Kidney capillary endothelial cell (primary cell): ENCODE measurements at places on chromosomes 13 and 19.
A peak's percentile ranks its signal among the peaks of the same experiment; 100 is the strongest.

DNA sequence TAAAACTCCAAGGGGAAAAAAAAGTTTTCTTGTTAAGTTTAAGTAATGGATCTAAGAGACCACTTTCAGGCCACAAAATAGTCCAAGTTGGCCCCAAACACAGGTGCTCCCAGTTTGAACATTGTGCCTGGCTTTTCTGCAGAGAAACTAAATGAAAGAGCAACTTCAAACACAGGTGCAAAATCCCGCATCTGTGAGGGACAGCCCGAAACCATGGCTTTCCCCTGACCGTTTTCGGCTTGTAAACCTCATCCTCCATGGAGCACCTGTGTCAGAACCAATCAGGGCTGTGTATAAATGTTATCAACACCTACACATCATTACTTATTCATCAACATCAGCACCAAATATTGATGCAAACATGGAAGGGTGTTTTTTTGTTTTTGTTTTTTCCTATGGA, 126.8 kb upstream of the OBI1 start:
- DNase-seq = no peak

- DNase-seq = no peak
Observed at GRCh38 chr19:5786593-5787408, 2.3 kb upstream of the PRR22 start.

DNA sequence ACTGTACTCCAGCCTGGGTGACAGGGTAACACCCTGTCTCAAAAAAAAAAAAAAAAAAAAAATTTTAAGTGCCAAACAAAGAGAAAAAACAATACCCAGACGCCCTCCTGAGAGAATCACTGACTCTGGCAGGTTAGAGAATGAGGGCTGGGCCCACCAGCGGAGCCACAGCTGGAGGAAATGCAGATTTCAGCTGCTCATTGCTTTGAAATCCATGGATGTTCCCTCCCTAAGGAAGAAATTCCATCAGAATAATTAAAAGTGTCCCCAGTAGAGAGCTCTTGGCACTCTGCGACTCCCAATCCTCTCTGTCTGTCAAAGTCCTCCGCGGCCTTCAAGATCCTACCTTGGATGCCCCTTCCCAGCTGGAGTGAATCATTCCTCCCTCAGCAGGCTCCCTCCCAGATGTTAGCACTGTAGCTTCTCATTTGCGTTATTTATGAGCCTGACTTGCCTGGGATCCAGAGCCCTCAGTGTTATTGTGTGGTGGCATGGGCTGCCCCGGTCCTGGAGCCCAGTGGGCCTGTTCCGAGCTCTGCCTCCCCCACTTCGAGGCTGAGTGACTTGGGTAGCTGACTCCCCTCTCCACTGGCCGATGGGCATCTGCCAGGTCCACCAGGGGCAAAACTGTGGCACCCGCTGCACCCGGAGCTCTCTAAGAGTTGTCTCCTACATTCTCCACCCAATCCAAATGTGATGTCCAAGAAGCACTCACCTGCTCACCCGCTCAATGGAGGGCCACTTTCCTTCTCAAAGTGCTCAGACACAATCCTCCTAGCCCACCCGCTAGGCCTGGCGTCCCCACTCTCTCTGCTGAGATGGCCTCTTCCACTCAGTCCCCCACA, 47.0 kb downstream of the SERP2 start:
- DNase-seq = no peak

GRCh38 chr13:39389013-39389412, 214.0 kb downstream of the LHFPL6 start:
- DNase-seq = no peak

GRCh38 chr19:55536366-55536765, 567 bp downstream of the SBK2 start:
- DNase-seq = no peak

DNA sequence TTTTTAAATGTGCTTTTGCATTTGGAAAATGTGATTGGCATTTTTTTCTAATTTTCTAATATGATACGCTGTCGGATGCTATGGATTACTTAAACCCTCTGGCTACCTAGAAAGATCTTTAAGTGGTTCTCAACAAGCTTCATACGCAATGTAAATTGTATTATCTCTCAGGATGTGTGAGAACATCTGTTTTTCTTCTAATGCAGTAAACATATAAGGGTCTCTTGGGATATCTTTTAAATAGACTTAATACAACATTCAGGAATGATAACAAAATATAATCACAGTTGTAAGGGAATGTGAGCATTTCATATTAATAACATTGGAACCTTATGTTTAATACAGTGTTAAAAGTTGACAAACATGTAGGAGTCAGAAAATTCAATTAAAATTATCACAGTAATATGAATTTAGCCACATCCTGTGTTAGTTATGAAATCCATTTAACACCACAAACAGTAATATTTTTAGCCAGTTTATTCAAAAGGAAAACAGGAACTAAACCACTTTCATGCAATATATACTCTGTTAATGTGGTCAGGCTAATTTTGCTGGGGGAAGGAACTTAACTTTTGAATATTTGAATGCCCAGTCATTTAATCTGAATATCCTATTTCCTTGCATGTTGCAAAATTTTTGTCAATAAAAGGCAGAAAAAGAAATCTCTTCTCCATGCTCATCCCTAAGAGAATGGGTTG, 15.0 kb upstream of the ALOX5AP start:
- DNase-seq = no peak

- no peak for DNase-seq
Observed at GRCh38 chr13:20877902-20878301, 24.6 kb downstream of the XPO4 start.

- DNase-seq = no peak
Observed at GRCh38 chr19:55482156-55482961, 2.6 kb upstream of the NAT14 start.

GRCh38 chr19:44800461-44800860, 8.4 kb upstream of the BCAM start:
- peak; percentile 63 for DNase-seq

- peak; percentile 69 for DNase-seq
Observed at GRCh38 chr13:98507282-98507797, 69.6 kb downstream of the STK24 start.

- DNase-seq = no peak
Observed at GRCh38 chr13:109626386-109627171, 159.8 kb downstream of the IRS2 start.

GRCh38 chr13:79725841-79726240, 244.9 kb downstream of the NDFIP2 start:
- DNase-seq = no peak

GRCh38 chr13:49443357-49443703, 534 bp downstream of the CAB39L start:
- no peak for DNase-seq

DNA sequence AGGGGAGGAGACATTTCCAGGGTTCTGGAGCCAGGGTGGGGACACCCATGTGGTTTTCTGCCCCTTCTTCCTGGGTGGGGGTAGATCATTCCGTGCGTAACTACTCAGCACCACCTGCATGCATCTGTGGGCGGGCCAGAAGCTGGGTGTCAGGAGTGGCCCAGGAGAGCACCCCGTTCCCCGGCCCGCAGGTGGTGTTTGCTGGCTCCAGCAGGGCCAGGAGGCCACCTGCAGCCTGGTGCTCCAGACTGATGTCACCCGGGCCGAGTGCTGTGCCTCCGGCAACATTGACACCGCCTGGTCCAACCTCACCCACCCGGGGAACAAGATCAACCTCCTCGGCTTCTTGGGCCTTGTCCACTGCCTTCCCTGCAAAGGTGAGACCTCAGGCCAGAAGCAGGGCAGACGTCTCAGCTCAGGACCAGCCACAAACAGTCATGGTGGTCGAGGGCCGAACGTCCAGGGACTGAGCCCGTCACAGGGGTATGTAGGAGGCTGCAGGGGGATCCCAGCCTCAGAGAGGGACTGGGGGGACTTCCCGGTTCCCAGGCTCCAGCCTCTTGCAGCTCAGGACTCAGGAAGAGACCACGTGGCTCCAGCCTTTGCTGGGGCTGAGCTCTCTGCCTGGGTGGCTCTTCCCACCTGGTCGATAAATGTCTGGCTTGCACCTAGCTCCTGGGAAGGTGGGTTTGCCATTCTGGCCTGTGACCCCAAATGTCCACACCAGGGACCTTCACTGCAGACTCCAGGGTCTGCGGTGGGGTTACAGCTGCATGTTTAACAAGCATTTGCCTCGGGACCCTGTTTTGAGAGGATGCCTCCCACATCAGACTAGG, 1.6 kb downstream of the FSTL3 start:
- DNase-seq = no peak

GRCh38 chr13:20487927-20488326, 37.7 kb downstream of the CRYL1 start:
- DNase-seq = no peak

DNA sequence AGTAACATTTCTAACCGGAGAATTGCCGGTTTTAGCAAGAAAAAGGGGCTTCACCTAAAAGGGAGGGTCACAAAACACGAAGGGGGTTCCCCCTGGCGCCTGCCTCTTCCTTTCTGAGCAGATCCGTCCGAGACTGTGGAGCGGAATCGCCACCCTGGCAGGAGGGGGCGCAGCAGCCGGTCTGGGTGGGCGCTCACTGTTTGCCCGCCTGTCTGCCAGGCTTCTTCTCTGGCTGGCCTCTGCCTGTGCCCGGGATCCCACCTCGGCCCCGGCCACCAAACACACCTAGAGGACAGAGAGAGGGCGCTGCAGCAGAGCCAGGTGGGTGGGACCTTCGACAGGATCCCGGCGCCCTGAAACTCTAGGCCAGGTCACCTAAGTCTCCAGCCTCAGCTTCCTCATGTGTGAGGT, 15.6 kb downstream of the LSM4 start:
- no peak for DNase-seq

DNA sequence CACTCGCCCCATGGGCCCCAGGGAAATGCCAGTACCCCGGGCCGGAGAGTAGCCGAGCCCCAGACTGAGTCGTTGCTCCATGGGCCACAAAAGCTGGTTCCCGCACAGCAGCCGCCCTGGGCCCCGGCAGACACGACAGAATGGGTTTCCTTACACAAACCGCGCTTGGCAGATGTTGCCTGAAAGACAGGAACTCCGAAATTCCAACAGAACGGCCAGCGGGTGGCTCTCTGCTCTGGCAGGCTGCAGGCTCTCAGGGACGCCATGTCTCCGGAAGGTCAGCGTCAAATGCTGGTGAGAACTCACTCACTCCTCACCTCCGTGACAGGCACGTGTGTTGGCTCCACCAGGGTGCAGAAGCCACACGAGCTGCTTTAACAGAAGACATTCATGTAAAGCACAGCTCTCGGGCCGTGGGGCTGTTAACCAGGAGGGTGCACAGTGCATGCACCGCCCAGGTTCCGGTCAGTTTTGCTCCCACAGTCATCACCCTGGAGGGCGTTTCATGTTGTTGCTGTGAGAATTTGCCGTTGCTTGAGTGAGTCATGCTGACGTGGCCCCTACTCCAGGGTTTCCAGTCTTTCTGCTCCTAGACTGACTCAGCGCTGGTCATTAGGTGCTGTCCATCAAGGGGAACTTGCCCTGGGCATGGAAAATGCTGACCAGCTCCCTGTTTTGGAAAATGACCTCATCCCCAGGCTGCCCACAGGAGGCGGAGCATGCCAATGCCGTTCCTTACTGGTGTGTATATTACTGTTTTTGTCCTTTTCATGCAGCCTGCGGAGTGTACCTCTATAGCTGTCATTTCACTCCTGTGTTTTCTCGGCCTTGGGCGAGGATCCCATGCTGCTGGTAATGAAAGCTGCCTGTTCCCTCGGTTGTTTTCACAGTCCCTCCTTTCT, 44.8 kb downstream of the ANKRD10 start:
- peak; percentile 100 for DNase-seq

DNA sequence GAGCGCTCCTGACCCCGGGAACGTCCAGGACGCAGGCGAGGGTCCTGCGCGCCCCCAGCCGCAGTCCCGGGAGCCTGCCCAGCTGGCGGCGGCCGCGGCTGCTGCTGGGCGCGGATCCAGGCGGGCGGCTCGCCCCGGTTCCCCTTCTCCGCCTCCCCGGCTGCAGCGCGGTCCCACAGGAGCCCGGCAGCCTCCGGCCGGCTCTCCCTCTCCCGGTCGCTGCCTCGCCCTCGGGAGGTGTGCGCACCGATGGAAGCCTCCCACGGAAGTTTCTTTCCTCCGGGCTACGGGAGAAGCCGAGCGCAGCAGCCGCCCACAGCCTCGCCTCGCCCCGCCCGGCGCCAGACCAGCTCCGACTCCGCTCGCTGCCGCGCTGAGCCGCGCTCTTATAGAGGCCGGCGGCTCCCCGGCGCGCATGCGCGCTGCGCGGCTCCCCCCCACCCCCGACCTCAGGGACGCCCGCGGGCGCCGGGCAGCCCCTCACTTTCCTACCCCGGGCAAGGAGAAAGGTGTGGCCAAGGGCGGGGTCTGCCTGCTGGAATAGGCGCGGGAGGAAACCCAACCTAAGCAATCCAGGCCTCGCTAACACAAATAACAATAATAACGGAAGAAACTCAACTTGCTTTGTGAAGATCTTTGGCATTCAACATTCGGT, at the start of gene SHISA2:
TSS of gene SHISA2 (minus strand) at position 360 of the 655 bp plus-strand sequence. CDS start 1,041 bp downstream, outside the sequence.
- peak; percentile 39 for DNase-seq

GRCh38 chr13:88648598-88649373, 977.6 kb downstream of the SLITRK5 start:
- DNase-seq = no peak

DNA sequence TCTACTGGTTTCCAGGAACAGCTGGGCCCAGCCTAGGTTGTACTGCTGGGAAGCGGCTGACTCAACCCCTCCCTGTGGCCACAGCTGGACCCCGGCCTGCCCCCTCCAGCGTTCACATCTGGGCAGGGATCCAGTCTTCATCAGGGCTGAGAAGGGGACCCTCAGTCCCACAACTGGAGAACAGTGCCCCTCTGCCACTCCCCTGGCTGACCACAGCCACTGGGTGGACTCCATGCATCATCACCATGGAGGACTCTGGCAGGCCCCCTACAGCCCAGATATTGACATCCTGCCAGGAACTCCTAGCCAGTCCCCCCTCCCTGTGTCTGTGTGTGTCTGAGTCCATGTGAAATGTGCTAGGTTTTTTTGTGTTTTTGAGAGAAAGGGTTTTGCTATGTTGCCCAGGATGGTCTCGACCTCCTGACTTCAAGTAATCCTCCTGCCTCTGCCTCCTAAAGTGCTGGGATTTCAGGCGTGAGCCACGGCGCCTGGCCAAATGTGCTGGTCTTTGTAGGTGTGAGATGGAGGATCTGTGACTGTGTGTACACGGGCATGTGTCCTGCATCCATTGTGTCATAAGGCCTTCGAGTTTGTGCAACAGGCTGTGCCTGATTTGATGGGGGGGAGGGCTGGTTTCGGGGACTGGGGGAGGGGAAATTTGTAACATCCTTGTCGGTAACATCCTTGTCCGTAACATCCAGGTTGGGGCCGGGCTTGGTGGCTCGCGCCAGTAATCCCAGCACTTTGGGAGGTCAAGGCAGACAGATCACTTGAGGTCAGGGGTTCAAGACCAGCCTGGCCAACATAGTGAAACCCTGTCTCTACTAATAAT, 4.0 kb upstream of the HOOK2 start:
- DNase-seq = peak; percentile 61

DNA sequence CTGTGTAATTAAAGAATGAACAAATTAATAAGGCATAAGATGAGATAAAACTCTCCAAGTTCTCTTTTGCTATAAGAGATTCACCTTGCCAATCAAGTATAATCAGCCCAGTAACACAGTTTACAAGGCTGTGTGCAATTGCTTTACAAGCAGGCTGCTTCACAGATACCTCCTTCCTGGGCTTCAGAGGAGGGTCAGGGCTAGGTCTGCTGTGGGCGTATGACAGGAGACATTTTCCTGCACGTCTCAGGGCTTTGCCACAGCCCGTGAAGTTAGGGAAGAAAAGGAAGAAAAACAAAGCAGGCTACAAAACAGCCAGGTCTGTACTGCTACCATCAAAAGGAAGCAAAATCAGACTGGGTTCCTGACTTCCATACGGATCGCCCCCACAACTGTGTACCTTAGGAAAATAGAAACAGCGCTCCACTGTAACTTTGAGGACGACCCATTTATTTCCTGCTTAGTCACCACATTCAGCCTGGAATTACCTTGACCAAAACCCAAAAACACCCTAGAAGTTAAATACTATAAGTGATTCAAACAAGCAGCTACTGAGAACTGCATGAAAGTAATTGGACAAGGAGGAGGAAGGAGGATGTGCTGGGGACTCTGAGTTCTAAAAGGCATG, 12.4 kb downstream of the EFNB2 start:
- no peak for DNase-seq
